ENCODE measurements at places on chromosomes 3 and 15.

DNA sequence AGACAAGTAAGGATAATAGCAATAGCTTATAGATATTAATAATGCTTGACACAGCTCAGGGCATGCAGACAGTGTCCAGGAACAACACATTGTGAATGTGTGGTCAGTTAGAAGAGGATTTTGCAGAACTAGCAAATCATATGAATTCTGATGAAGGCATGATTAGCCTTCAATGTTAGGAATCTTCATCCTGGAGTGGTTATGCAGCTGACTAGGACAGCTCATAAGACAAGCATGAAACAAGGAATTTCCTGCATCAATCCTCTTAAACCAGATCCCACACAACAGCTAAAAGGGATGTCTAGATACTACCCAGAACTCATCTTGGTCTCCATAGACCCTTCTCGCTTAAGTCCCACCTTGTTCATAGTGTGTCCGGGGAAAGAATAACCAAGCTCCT lies 499.0 kb upstream of the ATP11B start:
- peaks cover 3% of the 10 kb centered on the region for H3K4me1 ChIP-seq
- no peak overlapping the region for H3K27ac ChIP-seq
- no peaks in the 10 kb centered on the region for H3K36me3 ChIP-seq
- H3K27me3 ChIP-seq: no peaks in the 10 kb centered on the region
- no peak overlapping the region for H3K4me3 ChIP-seq

DNA sequence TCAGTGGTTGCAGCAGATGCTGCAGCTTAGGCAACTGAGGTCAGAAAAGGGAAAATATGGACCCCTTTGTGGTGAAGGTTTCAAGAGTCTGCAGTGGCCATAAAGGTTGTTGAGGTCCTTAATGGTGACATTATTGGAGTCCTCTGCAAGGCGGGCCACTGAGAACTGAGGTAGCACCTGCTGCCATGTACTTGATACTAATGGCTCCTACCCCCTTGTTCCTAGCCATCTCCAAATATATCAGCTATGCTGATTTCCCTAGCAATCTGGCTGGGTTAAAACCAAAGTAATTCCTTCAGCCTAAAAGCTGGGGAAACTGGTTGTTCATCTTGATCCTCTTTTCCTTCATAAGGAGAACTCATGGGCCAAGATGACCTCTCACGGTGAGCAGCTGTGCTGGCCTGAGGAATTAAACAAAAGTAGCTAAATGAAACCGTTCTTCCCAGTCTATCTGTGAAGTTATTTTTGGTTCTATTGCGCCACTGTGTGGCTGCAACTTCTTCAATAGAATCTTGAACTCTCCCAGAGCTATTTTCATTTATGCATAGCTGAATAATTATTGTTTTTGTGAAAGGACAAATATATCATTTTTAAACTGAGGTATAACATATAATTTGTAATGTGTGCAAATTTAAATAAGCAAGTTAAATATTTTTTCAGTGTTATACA lies 76.1 kb upstream of the PLSCR4 start:
- H3K36me3 ChIP-seq: no peaks in the 10 kb centered on the region
- H3K4me1 ChIP-seq: no peaks in the 10 kb centered on the region
- DNase-seq: no peak
- no peak overlapping the region for H3K27ac ChIP-seq
- H3K27me3 ChIP-seq: no peaks in the 10 kb centered on the region

- peaks cover 4% of the 10 kb centered on the region for H3K4me1 ChIP-seq
- no peak overlapping the region for H3K27ac ChIP-seq
- no peaks in the 10 kb centered on the region for H3K36me3 ChIP-seq
- no peaks in the 10 kb centered on the region for H3K27me3 ChIP-seq
- no peak for DNase-seq
Observed at GRCh38 chr3:29176501-29176900, 104.4 kb upstream of the RBMS3 start.

DNA sequence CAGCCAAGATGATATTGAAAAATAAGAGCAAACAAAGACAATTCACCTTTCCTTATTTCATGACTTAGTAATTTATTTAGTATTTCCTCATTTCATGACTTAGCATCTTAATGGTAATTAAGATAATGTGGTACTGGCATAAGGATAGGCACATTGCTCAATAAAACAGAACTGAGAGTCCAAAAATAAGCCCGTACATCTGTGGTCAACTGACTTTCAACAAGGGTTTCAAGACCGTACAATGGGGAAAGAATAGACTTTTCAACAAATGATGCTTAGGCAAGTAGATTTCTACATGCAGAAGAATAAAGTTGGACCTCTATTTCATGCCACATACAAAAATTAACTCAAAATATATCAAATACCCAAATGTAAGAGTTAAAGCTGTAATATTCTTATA lies 603 bp upstream of the PYDC2 start:
- H3K27me3 ChIP-seq: no peaks in the 10 kb centered on the region
- no peaks in the 10 kb centered on the region for H3K36me3 ChIP-seq
- H3K4me1 ChIP-seq: no peaks in the 10 kb centered on the region
- H3K27ac ChIP-seq: no peak overlapping the region
- no peak overlapping the region for H3K4me3 ChIP-seq

DNA sequence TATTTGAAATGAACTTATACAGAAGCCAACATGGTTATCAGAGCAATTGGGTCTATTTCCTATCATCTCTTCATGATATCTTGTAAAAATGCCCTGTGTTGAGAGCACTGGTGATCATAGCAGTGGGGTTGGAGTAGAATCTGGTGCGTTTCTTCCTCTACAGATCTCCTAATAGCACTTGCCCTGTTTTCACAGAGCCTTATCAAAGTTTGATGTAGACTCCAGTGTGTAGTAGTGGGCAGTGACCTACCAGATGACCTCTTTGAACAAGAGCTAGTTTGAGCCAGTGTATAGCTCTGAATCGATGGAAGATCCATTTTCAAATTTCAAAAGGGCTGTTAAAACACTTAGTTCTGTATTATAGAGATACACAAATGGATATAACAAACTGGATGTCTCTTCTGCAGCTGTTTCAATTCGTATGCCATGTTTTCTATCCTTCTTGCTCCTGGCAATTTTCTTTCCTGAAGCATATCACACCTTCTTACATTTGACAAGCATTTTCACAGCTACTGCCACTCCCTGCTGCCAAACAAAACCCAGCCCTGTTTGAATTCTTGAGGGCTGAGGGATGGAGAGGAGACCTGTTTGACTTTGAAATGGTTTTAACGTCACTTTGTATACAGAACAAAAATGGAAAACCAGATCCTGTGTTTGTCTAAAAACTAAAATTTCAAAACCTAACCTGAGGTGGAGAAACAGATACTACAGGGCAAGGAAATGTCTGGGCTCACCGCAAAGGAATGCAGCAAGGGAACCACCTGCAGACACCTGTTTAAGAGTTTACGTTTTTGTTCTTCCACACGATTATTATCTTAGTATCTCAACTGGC lies 354.5 kb upstream of the TPRG1 start:
- H3K4me3 ChIP-seq: no peak overlapping the region
- no peaks in the 10 kb centered on the region for H3K27me3 ChIP-seq
- no peaks in the 10 kb centered on the region for H3K36me3 ChIP-seq
- no peak overlapping the region for H3K27ac ChIP-seq
- H3K4me1 ChIP-seq: peaks cover 6% of the 10 kb centered on the region

DNA sequence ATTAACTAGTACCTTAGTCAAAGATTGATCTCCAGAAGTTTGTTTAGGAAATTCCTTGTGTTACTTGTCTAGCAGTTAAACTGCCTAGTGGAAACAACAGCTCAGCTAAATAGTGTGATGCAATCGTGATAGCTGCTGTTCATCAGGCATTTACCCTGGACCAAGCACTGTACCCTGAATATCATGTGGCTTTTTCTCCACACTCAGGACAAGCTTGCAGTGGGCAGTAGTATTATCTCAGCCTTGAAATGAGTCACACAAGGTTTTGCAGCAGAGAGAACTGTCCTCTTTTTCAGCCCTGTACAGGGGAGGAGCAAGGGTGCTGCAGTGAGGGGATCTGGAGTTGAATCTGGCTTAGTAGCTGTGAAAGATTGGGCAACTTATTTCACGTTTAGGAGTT lies 208.4 kb downstream of the TP63 start:
- H3K36me3 ChIP-seq: peaks cover 40% of the 10 kb centered on the region
- DNase-seq: no peak
- peak overlapping the region; percentile 98 for H3K27ac ChIP-seq
- no peak overlapping the region for H3K4me3 ChIP-seq
- peaks cover 89% of the 10 kb centered on the region for H3K4me1 ChIP-seq

DNA sequence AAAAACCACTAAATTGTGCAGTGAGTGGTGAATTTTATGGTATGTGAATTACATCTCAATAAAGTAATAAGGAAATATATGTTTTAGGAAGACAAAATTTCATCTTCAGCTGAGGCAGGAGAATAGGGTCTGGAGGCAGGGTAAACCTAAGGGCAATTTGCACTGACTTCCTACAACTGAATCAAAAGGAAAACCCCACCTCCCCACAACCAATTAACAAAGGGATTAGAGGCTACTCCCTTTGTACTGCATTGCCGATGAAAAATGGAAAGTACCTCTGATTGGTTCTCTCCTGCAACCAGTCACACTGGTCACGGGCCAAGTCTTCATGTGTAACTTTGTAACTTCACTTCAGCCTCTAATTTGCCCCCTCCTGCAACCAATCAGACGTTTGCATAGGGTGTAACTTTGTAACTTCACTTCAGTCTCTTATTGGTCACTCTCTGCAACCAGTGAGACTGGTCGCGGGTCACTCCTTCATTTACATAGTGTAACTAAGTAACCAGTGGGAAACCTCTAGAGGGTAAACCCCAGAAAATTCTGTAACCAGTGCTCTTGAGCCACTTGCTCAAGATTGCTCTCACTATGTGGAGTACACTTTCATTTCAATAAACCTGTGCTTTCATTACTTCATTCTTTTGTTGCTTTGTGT lies 244.5 kb downstream of the CNTN4 start:
- H3K27ac ChIP-seq: no peak overlapping the region

DNA sequence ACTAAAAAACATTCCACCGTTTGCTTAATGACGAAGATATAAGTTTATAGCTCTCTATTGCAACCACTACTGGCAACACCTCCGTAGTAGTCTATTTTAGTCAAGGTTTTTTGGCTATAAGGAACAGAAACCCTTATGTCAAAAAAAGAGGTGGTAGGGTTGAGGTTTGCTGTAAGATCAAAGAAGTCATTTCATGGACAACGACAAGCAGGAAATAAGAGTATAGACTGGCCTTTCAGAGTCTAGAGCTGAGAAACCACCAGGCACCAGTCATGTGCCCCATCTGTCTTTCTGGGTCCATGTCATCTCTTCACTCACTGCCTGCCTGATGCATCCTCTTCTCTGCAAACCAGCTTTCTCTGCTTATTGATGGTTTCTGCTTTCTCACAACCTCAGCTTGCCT lies 42.7 kb downstream of the THBS1 start:
- no peak overlapping the region for H3K4me3 ChIP-seq
- no peak for DNase-seq
- H3K27ac ChIP-seq: no peak overlapping the region
- H3K36me3 ChIP-seq: no peaks in the 10 kb centered on the region
- peaks cover 34% of the 10 kb centered on the region for H3K4me1 ChIP-seq
